ENCODE measurements at places on chromosomes 5 and 9. TPM values are rescaled to one million over a fixed set of nuclear protein-coding genes. Genes with fewer than 3 reads are reported as not detected.

- DNase-seq, result no peak
Measured at GRCh38 chr9:27280249-27280648, 16.7 kb downstream of the EQTN start.

DNA sequence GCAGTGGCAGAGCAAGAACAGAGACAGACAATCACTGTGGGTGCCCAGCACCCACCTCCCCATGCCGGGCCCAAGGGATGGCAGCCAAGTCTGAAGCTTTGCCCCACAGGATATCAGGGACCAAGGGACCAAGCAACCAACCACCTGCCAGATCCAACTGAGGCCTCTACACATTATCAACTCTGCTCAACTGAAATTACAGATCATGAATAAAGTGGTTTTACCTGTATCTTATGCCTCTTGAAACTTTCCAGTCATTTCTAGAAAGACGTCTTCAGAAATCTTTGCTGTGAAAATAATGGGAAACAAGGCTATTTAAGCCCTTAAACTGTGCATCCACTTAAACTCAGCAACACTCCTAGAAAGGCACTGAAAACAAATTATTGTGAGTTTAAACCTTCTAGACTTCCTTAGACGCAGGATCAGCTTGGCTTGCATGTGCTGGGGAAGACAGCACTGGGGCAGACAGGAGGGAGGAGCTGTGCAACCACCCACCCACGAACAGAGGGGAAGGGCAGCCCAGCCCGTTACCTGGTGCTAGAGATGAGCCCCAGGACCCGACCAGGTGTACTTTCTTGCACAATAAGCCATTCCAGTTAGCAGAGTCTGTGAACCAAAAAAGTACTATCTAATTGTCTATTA is 80.0 kb downstream of the SEMA4D start:
- no peak for DNase-seq

Gene SPAG8
- total RNA-seq, result 1.7 TPM

Gene C7
- not detected for total RNA-seq

DNA sequence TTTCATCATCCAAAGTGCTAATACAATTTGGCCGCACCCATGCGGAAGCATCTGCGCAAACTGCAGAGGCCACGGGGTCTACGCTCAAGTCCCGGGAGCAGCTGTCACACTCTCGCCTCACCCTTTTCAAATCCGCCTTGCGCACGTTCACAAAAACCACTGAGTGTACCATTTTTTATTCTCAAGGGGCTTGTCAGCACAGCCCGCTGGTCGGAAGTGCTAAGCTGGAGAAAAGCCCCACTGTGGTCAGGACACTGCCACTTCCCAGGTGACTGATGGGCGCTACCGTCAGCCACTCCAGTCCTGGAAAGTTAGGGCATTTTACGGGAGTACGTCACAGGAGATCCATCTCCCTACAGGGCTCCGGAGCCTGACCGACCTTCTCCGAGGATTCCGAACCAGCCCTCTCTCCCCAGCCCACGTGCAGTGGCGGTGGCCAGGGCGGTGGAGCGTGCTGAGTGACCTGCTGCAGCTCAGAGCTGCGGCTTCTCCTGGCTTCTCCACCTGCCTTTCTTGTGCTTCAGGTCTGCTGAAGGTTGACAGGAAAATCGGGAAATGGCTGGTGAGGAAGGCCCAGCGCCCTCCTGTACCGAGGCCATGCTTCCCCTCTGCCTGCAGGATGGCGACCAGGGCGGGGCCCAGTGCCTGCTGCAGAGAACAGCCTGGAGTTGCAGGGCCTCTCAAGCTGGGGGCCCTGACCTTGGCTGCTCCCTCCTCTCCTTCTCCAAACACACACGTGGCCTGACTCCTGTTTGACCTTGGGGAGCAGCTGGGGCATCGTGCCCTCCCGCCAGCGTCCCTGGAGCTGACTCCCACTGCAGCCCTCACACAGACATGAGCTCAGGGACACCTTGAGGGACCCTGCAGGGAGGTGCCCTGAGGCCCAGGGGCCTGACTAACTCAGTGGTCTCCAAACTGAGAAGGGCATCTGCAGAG is 14.3 kb downstream of the RASGEF1C start:
- no peak for DNase-seq

DNA sequence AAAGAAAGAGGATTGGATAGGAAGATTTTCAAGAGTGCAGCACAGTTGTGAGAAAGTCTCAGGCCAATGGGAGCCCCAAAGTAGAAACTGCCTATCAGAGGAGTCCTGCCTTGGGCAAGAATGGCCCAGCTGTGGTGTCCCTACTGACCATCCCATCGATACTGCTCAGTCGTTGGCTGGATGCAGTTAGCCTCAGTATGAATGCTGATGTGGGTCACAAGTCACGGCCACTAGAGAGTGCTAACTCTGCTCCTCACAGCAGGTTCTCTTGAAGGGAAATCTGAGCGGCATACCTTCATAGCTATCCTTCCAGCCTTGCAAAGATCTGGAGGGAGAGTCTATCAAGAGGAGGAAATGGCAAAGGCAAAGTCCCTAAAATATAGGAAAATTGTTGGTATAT is 11.6 kb upstream of the CETN3 start:
- DNase-seq, result peak; percentile 19

DNA sequence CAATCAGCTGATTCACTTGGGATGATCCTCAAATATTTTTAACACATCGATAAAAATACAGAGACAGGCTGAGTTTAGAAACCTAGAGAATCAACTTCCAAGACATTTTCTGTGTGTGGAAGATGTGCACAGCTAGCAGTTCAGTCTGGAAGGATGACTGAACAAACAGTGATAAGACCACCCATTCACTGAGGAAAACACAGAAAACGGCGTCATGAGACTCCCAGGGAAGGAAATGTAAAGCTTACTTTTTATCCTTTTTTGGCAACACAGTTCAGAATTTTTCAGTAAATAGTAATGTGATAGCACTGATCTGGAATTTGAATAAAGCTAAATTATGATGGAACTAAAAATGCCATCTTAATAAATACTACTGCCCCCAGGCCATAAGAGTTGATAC is 277.6 kb downstream of the SEMA5A start:
- DNase-seq, result no peak

Gene SPINK4
- not detected for total RNA-seq

Gene SOWAHA
- not detected for total RNA-seq

- no peak for DNase-seq
Measured at GRCh38 chr5:7585807-7586206, 189.9 kb downstream of the ADCY2 start.

Gene HSD17B4
- 138 TPM for total RNA-seq

GRCh38 chr5:81838307-81838906 is 87.5 kb upstream of the SSBP2 start:
- DNase-seq, result peak; percentile 55

Gene TMC1
- 0.29 TPM for total RNA-seq

DNA sequence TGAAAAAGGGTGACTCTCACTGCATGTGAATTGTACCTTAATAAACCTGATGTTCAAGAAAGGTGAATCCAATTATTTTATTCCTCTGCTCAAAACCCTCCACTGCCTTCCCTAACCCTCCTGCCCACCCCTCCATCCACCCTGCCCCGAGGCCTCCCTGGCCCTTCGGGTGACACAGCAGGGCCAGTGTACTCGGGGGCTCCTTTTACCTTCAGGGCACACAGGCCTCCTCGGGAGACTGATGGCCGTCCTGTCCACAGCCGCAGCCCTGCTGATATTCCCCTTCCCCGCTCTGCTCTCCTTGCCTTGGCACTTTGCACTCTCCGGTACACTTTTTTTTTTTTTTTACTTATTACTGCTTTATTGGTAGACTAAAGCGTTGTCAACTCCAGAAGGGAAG is 234.0 kb downstream of the CACNA1B start:
- DNase-seq, result no peak

DNA sequence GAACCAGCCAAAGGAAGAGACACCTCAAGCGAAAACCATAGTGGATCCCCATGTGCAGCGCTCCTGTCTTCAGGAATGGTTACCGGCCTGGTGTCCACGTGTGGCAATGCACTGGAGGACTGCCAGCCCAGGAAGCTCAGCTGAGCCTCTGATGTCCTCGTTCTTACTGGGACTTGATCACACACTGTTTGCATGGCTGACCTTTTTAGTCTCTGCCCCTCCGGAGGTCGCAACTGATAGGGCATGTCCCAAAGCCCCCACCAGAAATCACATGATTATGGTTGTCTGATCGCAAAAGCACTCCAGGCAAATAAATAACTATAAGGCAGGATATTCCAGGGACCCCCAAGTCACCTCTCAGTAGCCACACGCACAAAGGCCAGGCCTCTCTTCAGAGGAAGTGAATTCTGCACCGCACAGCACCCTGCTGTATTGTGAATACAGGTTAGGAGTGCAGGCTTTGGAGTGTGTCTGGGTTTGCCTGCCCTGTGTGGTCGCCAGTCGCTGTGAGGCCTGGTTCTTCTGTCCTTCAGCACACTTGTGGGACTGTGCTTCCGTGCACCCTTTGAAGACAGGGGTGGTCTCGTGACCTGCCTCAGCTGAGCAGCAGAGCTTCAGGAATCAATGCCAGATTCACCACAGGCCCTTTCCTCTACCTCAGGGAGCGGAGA is 13.4 kb upstream of the HABP4 start:
- DNase-seq, result no peak

- peak; percentile 76 for DNase-seq
Measured at GRCh38 chr5:81506900-81507588, 113.1 kb upstream of the ACOT12 start.

- no peak for DNase-seq
Measured at GRCh38 chr5:56589481-56589860, 225.9 kb upstream of the MAP3K1 start.

Gene IFNA13
- not detected for total RNA-seq

DNA sequence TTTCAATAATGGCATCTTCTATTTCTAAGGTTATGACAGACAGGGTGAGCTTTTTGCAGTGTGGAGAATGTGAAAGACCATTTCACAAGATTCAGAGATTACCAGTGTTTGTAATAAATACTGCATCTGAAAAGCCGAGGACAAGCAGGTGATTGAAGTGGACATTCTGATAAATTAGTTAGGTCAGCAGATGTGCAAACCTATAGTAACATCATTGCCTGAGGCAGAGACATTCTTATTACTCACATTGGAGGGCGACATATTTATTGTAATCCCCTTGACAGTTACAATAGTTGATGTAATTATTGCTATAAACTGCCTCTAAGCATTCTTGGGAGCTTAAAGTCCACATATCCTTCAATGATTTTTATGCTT is 3.3 kb downstream of the RASGRF2 start:
- no peak for DNase-seq

- no peak for DNase-seq
Measured at GRCh38 chr5:139462586-139463276, at the start of gene ECSCR. Gene ECSCR (minus strand): TSS chr5:139462743. CDS start chr5:139462670, 73 bp downstream.

Gene ADAMTSL1
- 24.4 TPM for total RNA-seq

GRCh38 chr9:86860006-86860405 is 87.3 kb downstream of the GAS1 start:
- DNase-seq, result no peak

Gene ZNG1C
- 21.0 TPM for total RNA-seq

Gene PCDH1
- 2.2 TPM for total RNA-seq

Gene PPP3R2
- total RNA-seq, result not detected

GRCh38 chr5:73370095-73370494 is 78.5 kb downstream of the FOXD1 start:
- no peak for DNase-seq

Gene TAF11L5
- not detected for total RNA-seq

DNA sequence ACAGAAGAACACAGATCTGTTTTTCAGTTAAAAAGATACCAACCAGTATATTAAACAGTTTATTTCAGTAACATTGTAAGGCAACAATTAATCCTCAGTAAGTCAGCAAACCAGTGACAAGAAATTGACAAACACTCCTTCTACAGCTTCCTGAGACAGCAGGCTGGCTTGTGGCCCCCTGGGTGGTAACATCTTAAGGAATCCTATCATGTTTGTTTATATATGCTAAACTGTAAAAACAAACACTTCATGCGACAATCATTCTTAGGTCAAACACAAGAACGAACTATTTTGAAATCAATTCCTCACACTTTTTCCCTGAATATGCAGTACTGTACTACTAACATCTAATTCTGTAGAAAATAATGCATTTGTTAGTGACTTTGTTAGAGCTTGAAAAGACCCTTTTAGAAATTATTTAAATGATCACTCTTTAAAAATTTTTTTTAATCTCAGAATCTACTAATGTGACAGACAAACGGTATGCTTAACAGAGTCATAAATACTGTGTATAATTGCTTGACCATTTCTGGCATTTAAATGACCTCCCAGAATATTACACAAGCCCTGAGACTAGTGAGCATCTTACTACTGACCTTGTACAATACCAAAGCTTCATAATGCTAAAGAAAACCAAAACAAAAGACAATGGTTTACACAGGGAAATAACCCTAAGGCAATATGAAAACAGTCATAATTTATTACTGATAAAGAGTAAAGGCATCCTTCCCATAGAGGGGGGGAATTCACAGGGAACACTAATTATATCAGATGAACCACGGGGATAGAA is 48.2 kb downstream of the ERMP1 start:
- DNase-seq, result no peak

- no peak for DNase-seq
Measured at GRCh38 chr5:27705661-27706060, 667.3 kb upstream of the CDH9 start.

- no peak for DNase-seq
Measured at GRCh38 chr9:134917431-134918373, at the start of gene FCN1. Gene FCN1 (minus strand): TSS chr9:134917912. CDS start chr9:134917871, 41 bp downstream.
